ENCODE measurements at places on chromosomes 6 and 20.

DNA sequence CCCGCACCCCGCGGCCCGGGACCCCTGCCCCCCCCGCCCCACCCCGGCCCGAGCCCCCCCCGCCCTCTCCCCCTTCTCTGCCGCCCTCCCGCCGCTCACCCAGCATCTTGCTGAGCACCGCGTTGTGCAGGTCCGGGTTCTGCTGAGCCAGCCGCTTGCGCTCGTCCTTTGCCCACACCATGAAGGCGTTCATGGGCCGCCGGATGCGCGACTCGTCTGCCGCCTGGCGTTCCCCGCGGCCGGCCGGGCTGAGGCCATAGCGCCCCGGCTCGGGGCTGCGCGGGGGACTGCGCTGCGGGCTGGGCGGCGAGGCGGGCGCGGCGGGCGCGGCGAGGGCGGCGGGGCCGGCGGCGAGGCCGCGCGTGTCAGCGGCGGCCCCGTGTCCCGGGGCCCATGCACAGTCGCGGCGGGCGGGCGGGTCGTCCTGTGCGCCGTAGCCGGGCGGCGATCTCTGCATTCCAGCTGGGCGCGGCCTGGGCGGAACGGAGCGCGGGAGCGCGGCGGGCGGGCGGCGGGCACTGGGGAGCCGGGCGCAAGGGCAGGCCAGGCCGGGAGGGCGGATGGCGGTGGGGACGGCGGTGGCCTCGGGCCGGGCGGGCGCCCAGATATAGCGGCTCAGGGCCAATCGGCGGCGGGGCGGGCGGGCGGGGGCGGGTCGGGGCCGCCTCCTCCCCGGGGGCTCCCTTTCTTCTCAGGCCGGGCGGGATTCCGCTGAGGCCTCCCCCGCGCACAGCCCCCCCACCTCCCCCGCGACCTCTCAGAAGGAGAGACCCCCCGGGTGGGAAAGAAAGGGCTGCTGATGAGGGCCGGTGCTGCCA lies at the start of gene SOX18:
TSS of gene SOX18 (minus strand) at position 580 of the 818 bp plus-strand sequence. CDS start at position 457, 123 bp downstream.
- no peak for DNase-seq

DNA sequence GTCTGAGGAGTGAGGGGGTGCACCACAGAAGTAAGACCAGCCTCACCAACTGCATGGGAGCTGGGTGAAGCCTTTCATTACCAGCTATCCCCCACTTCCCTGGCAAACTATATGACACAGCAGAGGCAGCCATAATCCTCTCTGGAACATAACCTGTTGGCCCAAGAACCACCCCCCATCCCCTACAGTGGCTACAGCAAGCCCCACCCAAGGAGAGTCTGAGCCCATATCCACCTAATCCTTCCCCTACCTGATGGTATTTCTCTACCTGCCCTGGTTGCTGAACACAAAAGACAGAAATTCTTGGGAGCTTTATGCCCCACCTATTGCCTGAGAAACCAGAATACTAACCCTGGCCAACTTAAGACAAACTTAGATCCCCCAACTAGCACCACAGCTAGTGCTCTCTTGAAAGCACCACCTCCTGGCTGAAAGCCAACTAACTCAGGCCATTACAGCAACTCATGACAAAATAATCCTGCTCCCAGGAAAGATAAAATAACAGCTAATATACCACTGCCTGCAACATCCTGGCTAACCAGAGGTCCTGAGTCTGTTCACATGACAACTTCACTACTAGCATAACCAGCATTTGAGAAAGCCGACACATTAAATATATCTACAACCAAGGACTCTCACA lies 11.2 kb downstream of the RNGTT start:
- DNase-seq: no peak

GRCh38 chr6:134979142-134979541 lies 29.2 kb upstream of the ALDH8A1 start:
- no peak for DNase-seq

DNA sequence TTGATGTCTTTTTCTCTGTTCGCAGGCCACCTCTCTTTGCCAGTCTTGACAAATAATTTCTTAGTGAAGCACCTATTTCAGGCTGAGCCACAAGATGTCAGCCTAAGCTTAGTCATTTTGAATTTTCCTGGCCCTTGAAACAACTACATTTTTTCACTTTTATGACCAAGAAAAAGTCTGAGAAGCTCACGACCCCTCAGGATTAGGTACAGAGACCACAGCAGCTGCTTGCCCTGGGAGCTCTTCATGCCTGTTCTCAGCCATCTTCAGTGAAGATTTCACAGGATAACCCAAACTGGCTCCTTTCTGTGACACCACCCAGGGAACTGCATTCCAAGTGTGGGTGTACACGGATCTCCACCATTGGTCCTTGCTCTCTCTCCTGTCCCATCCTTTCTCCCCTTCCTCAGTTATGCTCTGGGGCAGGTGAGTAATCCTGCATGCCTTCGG lies 38.4 kb upstream of the SPTLC3 start:
- peak; percentile 2 for DNase-seq

DNA sequence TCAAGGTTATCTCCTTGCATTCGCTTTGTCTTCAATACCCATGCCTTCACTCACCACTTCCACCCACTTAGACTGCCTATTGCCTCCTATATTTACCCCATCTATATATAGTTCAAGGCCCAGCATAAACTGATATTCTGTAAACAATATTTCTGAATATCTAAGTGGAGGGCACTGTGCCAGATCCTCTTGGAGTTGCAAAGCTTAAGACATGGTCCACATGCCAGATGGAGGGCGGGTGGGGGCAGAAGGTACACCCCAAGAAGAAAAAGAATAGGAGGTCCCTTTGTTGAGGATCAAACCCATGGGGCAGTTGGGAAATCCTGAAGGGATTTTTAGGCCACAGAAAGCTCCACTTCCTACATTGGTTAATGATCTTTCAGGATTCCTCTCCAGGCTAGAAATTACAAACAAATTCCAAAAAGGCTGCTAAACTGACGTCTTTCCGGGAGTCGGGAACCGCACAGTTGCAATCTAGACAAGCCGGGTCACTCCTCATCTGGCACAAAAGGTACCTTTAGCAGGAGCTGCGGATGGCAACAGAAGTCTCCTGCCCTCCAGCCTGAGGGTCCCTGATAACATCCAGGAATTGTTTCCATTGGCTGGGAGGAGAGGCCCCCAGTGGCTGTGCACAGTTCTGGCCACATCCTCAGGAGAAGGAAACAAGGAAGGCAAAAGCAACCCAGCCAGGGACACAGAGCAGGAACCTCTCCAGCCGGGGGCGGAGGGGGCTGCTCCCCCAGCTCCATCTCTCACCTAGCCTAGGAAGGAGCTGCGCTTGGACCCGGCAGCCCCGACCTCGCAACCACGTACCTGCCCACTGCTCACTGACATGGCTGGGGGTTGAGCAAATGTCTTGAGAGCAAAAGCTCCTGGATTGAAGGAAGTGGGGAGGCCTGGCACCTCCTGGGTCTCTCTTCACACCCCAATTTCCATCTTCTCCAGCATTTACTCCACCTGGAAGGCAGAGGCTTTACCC lies 5.9 kb upstream of the LPIN3 start:
- no peak for DNase-seq

- no peak for DNase-seq
Measured at GRCh38 chr6:45599053-45599452, 221.3 kb upstream of the SUPT3H start.

GRCh38 chr6:166942393-166943168 lies 13.8 kb downstream of the RNASET2 start:
- peak; percentile 70 for DNase-seq
